Heart left ventricle (tissue), 16 donors: ENCODE measurements at places on chromosomes 1 and 21. TPM values are rescaled to one million over a fixed set of nuclear protein-coding genes. Genes with fewer than 3 reads are reported as not detected.

The CHIA gene
- total RNA-seq, result not detected

The INSRR gene
- total RNA-seq, result 0.11 TPM

The OR2G3 gene
- not detected for total RNA-seq

The SAMD13 gene
- 2.3 TPM for total RNA-seq

The GPR52 gene
- total RNA-seq, result 1.0 TPM

The TNFAIP8L2 gene
- total RNA-seq, result 1.3 TPM

The GSTM2 gene
- total RNA-seq, result 70.9 TPM

The SPRR2A gene
- not detected for total RNA-seq

The KLHDC9 gene
- 10.8 TPM for total RNA-seq

The LMO4 gene
- total RNA-seq, result 29.6 TPM

GRCh38 chr1:232951180-232951579 lies 769 bp downstream of the NTPCR start:
- H3K4me3 ChIP-seq, result peak overlapping the region; percentile 65
- H3K27ac ChIP-seq, result no peak overlapping the region
- no peak for DNase-seq
- H3K27me3 ChIP-seq, result no peaks in the 10 kb centered on the region
- H3K4me1 ChIP-seq, result peaks cover 26% of the 10 kb centered on the region

GRCh38 chr1:63148825-63149645 lies 173.3 kb upstream of the FOXD3 start:
- H3K4me3 ChIP-seq, result no peak overlapping the region
- H3K27ac ChIP-seq, result no peak overlapping the region
- no peak for DNase-seq
- no peaks in the 10 kb centered on the region for H3K4me1 ChIP-seq

DNA sequence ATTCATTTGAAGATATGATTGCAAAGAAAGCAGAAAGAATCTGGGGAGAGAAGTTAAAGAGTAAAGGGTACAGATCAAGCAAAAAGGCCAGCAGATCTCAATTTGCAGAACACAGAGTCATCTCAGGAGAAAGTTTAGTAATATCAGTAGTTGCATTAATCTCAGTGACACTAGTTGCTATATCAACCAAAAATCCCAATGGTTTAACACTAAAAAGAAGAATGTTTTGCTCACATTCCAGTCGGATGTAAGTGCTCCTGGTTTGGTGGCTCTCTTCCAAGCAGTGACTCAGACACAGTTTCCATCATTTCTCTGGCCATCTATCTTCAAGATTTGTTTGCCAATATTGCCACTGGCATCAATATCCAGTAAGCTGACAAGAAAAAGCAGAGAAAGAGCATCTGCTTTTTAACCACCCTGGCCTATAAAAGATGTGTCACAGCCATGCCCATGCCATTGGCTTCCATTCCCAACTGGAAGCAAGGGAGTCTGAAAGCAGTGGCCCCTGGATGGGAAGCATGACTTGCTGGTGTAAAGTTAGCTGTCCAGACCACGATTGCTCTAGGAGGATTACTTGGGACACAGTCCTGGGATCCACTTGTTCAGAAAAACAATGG lies 45.5 kb upstream of the AIM2 start:
- no peak overlapping the region for H3K4me3 ChIP-seq
- DNase-seq, result no peak
- no peaks in the 10 kb centered on the region for H3K27me3 ChIP-seq
- no peaks in the 10 kb centered on the region for H3K36me3 ChIP-seq
- H3K27ac ChIP-seq, result no peak overlapping the region
- no peaks in the 10 kb centered on the region for H3K4me1 ChIP-seq

DNA sequence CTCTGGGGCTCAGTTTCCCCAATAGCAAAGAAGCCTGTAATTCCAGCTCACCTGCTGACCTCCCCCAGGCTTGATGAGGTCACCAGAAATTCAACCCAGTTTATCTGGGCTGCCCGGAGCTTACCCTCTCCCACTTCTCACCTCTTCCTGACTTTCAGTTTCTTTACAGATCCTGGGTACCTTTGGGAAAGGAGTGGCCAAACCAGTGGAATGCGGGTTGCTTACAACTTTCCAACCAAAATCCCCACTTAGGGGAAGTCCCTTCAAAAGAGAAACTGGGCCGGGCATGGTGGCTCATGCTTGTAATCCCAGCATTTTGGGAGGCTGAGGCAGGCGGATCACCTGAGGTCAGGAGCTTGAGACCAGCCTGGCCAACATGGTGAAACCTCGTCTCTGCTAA lies 5.9 kb upstream of the MARCKSL1 start:
- peaks cover 3% of the 10 kb centered on the region for H3K4me1 ChIP-seq
- no peaks in the 10 kb centered on the region for H3K27me3 ChIP-seq
- no peak overlapping the region for H3K27ac ChIP-seq
- no peak for DNase-seq

- no peaks in the 10 kb centered on the region for H3K36me3 ChIP-seq
- no peak for DNase-seq
- peaks cover 2% of the 10 kb centered on the region for H3K27me3 ChIP-seq
- no peak overlapping the region for H3K27ac ChIP-seq
Measured at GRCh38 chr21:37871121-37871862, 45.0 kb downstream of the KCNJ6 start.

- peaks cover 25% of the 10 kb centered on the region for H3K36me3 ChIP-seq
- no peaks in the 10 kb centered on the region for H3K27me3 ChIP-seq
- H3K27ac ChIP-seq, result peak overlapping the region; percentile 88
- DNase-seq, result peak; percentile 79
Measured at GRCh38 chr1:228150461-228151179, 890 bp downstream of the GJC2 start.

DNA sequence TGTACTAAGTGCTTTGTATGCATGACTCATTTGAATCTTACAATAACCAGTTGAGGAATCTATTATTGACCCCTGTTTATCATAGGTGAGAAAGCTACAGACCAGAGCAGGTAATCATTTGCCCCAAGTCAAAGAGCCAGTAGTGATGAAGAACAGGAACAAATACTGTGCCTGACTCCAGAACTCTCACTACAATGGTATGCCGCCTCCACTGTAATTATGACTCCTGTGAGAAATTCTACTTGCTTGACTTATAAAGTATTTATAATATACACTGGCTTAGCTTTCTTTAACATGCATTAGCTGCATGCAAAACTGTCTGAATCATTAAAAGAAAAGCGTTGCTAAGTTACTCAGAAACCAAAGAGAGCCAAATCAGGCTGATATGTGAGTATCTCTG lies 92.6 kb downstream of the ZNF281 start:
- DNase-seq, result no peak
- H3K27me3 ChIP-seq, result no peaks in the 10 kb centered on the region
- H3K27ac ChIP-seq, result no peak overlapping the region
- no peak overlapping the region for H3K4me3 ChIP-seq
- no peaks in the 10 kb centered on the region for H3K36me3 ChIP-seq

- no peak for DNase-seq
- H3K4me3 ChIP-seq, result no peak overlapping the region
- no peaks in the 10 kb centered on the region for H3K36me3 ChIP-seq
- no peaks in the 10 kb centered on the region for H3K27me3 ChIP-seq
- no peak overlapping the region for H3K27ac ChIP-seq
Measured at GRCh38 chr21:33978585-33978984, 63.0 kb upstream of the ATP5PO start.

GRCh38 chr1:1451696-1452364 lies 2.3 kb downstream of the ATAD3C start:
- no peak for DNase-seq
- H3K36me3 ChIP-seq, result no peaks in the 10 kb centered on the region
- no peaks in the 10 kb centered on the region for H3K27me3 ChIP-seq
- H3K4me3 ChIP-seq, result no peak overlapping the region

DNA sequence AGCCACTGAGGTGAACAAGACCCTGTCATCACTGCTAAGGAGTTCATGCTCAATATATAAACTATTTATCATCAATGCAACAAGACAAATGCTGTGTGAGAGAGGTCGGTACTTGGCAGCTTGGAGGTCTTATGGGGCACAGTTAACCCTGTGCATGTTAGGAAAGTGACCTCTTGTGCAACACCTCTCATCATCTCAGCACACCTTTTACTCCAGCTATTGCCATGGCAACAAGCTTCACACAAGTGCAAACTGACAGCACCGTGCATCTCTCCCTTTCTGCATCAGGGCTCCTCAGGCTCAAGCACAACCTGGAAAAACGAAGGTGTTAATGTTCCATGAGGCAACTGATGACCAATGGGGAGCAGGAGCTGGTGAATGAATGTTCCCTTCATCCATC lies 14.7 kb upstream of the MYSM1 start:
- no peaks in the 10 kb centered on the region for H3K36me3 ChIP-seq
- no peak overlapping the region for H3K4me3 ChIP-seq
- no peak for DNase-seq
- no peak overlapping the region for H3K27ac ChIP-seq

DNA sequence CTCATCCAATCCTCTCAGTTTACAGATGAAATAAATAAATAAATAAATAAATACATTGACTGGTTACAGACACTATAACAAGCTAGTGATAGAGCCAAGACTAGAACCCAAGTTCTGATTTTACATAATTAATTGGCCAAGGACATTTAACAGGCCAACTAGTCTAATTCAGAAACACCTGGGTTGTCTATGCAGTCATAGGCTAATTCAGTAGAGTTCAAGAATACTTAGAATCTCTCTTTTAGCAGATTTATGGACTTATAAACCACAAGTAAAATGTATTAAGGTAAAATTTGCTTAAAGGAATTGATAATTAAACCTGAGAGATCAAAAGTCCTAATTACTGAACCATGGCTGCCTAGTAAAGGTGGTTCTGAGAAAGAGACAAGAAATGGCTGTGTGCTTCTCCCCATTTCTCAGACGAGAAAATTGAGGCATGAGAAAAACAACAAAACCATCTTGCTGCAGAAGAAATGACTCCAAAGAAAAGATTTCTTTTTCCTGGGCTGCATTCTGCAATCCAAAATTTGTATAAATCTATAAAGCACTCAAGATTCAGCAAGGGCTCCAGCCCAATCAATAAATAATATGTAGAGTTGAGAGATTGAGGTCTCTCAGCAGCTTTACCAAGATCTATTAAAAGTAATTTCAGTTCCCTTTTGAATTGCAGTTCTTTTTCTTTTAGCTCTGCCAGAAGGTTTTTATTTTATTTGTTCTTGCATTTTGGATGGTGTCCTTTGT lies 98.3 kb downstream of the DUSP10 start:
- H3K36me3 ChIP-seq, result no peaks in the 10 kb centered on the region
- no peak overlapping the region for H3K4me3 ChIP-seq
- H3K4me1 ChIP-seq, result no peaks in the 10 kb centered on the region
- H3K27me3 ChIP-seq, result no peaks in the 10 kb centered on the region
- DNase-seq, result no peak

DNA sequence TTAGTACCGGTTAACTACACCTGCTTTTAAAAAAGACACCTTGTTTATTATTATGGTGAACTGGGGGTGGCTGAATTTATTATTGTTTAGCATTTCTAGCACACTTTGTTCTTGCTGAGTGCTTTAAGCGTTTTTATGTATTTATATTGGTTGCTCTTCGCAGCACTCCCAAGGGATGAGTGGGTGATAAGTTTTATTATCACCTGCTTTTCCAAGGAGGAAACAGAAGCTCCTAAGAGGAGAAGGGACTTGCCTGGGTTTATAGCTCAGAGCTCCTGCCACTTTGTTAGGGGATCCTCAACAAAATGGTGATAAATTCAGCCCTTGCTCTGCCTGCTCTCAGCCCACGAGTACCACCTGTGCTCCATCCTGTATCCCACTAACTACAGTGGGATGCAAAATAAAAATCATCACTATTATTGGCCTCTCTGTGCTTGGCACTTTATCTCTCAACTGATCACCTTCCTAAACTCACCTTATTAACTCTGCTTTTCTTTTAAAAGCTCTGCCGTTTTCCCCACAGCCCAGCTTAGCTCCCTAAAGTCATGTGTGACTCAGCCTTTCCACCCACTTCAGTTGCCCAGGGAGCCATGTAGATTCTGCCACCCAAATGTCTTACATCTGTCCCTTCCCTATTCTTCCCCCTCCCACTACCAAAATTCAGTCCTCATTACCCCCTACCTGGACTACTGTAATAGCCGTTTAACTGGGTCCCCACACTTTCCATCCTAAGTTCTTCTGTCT lies 44.5 kb downstream of the BCL9 start:
- DNase-seq, result no peak
- peaks cover 8% of the 10 kb centered on the region for H3K4me1 ChIP-seq
- H3K36me3 ChIP-seq, result no peaks in the 10 kb centered on the region

GRCh38 chr1:67987046-67987799 lies 63.2 kb downstream of the DIRAS3 start:
- H3K27me3 ChIP-seq, result no peaks in the 10 kb centered on the region
- no peaks in the 10 kb centered on the region for H3K36me3 ChIP-seq
- no peak overlapping the region for H3K27ac ChIP-seq

GRCh38 chr1:179870870-179871269 lies 6.7 kb downstream of the TOR1AIP2 start:
- H3K36me3 ChIP-seq, result peaks cover 22% of the 10 kb centered on the region
- H3K27me3 ChIP-seq, result no peaks in the 10 kb centered on the region
- DNase-seq, result no peak
- H3K4me1 ChIP-seq, result no peaks in the 10 kb centered on the region
- H3K27ac ChIP-seq, result no peak overlapping the region

- no peaks in the 10 kb centered on the region for H3K27me3 ChIP-seq
- DNase-seq, result no peak
- no peaks in the 10 kb centered on the region for H3K36me3 ChIP-seq
Measured at GRCh38 chr1:199593475-199593874, 434.0 kb upstream of the NR5A2 start.

DNA sequence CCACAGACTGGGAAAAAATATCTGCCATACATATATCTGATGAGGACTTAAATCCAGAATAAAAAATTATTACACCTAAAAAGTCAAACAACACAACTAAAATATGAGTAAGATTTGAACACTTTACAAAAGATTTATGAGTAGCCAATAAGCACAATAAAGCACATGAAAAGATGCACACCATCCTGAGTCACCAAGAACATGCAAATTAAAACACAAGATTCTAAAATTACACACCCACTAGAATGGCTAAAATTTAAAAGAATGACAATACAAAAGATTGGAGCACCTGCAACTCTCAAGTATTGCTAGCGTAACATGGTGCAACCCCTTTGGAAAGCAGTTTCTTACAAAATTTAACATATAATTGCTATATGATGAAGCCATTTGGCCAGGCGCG lies 30.9 kb downstream of the DENND2C start:
- no peak for DNase-seq
- no peak overlapping the region for H3K4me3 ChIP-seq
- no peaks in the 10 kb centered on the region for H3K36me3 ChIP-seq
- no peaks in the 10 kb centered on the region for H3K27me3 ChIP-seq
- no peaks in the 10 kb centered on the region for H3K4me1 ChIP-seq

GRCh38 chr1:222772996-222773379 lies 36.0 kb downstream of the FAM177B start:
- H3K27ac ChIP-seq, result peak overlapping the region; percentile 7
- H3K36me3 ChIP-seq, result no peaks in the 10 kb centered on the region
- no peaks in the 10 kb centered on the region for H3K27me3 ChIP-seq
- peak; percentile 36 for DNase-seq
- no peaks in the 10 kb centered on the region for H3K4me1 ChIP-seq

- H3K27me3 ChIP-seq, result no peaks in the 10 kb centered on the region
- no peaks in the 10 kb centered on the region for H3K4me1 ChIP-seq
- H3K27ac ChIP-seq, result no peak overlapping the region
- H3K36me3 ChIP-seq, result no peaks in the 10 kb centered on the region
- no peak for DNase-seq
Measured at GRCh38 chr1:20105856-20106255, 13.5 kb downstream of the PLA2G2D start.

- no peak overlapping the region for H3K4me3 ChIP-seq
- H3K27ac ChIP-seq, result no peak overlapping the region
- no peak for DNase-seq
- no peaks in the 10 kb centered on the region for H3K27me3 ChIP-seq
- H3K4me1 ChIP-seq, result no peaks in the 10 kb centered on the region
Measured at GRCh38 chr1:153324912-153325311, 12.2 kb upstream of the PGLYRP3 start.

- H3K27ac ChIP-seq, result peak within 1 kb of the TSS; percentile 99
- H3K36me3 ChIP-seq, result peaks cover 33% of the 10 kb centered on the region
- H3K4me1 ChIP-seq, result peaks cover 88% of the 10 kb centered on the region
- H3K4me3 ChIP-seq, result peak within 1 kb of the TSS; percentile 42
Measured at GRCh38 chr1:44808063-44808937, at the start of gene BTBD19. Gene BTBD19, plus strand, starts transcription at chr1:44808523. Its CDS starts 298 bp downstream, at chr1:44808821.
